A549 treated with CORT108297 at 1 μM for 4 hours (cell line): ENCODE measurements at places on chromosomes 3 and 15. TPM values are rescaled to one million over a fixed set of nuclear protein-coding genes. Genes with fewer than 3 reads are reported as not detected.

Gene PRR23E
- not detected in 5 replicates for total RNA-seq

Gene TM4SF4
- total RNA-seq, result 27.9 to 41.0 TPM (median 35.9 TPM) in 5 replicates

Gene C2CD4B
- total RNA-seq, result 0.07 to 0.24 TPM (median 0.11 TPM) in 4 of 5 replicates, not detected in the other

Gene SAMD7
- not detected in 5 replicates for total RNA-seq

Gene TM4SF1
- 1,236 to 1,908 TPM (median 1,489 TPM) in 5 replicates for total RNA-seq

Gene CFAP100
- total RNA-seq, result not detected in 5 replicates

Gene INSYN1
- total RNA-seq, result 1.3 to 1.8 TPM (median 1.5 TPM) in 5 replicates

Gene SEMA7A
- total RNA-seq, result 2.3 to 3.2 TPM (median 2.5 TPM) in 5 replicates

Gene SLC35G2
- total RNA-seq, result 25.5 to 30.9 TPM (median 28.9 TPM) in 5 replicates

Gene USP50
- 0.09 TPM in 1 of 5 replicates, not detected in the others for total RNA-seq

Gene CPEB1
- total RNA-seq, result 2.9 to 3.6 TPM (median 3.3 TPM) in 5 replicates

Gene UTS2B
- total RNA-seq, result 0.05 to 0.16 TPM (median 0.08 TPM) in 5 replicates

Gene EXD1
- not detected in 5 replicates for total RNA-seq

Gene ADGRG7
- not detected in 5 replicates for total RNA-seq

Gene SLC24A5
- total RNA-seq, result not detected in 5 replicates

Gene NR1I2
- total RNA-seq, result not detected in 5 replicates

Gene ALDH1L1
- total RNA-seq, result 0.14 to 0.36 TPM (median 0.17 TPM) in 5 replicates

Gene BCL2A1
- total RNA-seq, result 11.8 to 18.5 TPM (median 14.3 TPM) in 5 replicates

Gene ADAMTS17
- total RNA-seq, result 0.09 to 0.28 TPM (median 0.17 TPM) in 5 replicates

Gene CDHR4
- 0.12 to 0.65 TPM (median 0.43 TPM) in 5 replicates for total RNA-seq

Gene PDCD10
- 51.2 to 69.2 TPM (median 55.9 TPM) in 5 replicates for total RNA-seq

Gene CCR3
- not detected in 5 replicates for total RNA-seq

Gene TUSC7
- not detected in 5 replicates for total RNA-seq

Gene CCNB2
- total RNA-seq, result 97.1 to 117 TPM (median 99.5 TPM) in 5 replicates

Gene SEMA4B
- total RNA-seq, result 92.4 to 128 TPM (median 122 TPM) in 5 replicates

Gene GHSR
- not detected in 5 replicates for total RNA-seq

Gene MORC1
- not detected in 5 replicates for total RNA-seq
